Left ventricle myocardium inferior (tissue), 1 donor: ENCODE measurements at places on chromosomes 7 and 10. TPM values are rescaled to one million over a fixed set of nuclear protein-coding genes. Genes with fewer than 3 reads are reported as not detected.

- no peaks in the 10 kb centered on the region for H3K4me1 ChIP-seq
- DNase-seq = no peak
- no peaks in the 10 kb centered on the region for H3K36me3 ChIP-seq
Measured at GRCh38 chr10:65544756-65545155, 1381.1 kb upstream of the LRRTM3 start.

- H3K27me3 ChIP-seq = no peaks in the 10 kb centered on the region
- no peak overlapping the region for H3K27ac ChIP-seq
- peaks cover 5% of the 10 kb centered on the region for H3K36me3 ChIP-seq
- no peaks in the 10 kb centered on the region for H3K4me1 ChIP-seq
Measured at GRCh38 chr7:86904949-86905834, 154.3 kb downstream of the ELAPOR2 start.

- no peaks in the 10 kb centered on the region for H3K36me3 ChIP-seq
- H3K4me3 ChIP-seq = peak overlapping the region; percentile 15
- H3K27me3 ChIP-seq = no peaks in the 10 kb centered on the region
Measured at GRCh38 chr10:95517536-95518454, 43.4 kb downstream of the SORBS1 start.

DNA sequence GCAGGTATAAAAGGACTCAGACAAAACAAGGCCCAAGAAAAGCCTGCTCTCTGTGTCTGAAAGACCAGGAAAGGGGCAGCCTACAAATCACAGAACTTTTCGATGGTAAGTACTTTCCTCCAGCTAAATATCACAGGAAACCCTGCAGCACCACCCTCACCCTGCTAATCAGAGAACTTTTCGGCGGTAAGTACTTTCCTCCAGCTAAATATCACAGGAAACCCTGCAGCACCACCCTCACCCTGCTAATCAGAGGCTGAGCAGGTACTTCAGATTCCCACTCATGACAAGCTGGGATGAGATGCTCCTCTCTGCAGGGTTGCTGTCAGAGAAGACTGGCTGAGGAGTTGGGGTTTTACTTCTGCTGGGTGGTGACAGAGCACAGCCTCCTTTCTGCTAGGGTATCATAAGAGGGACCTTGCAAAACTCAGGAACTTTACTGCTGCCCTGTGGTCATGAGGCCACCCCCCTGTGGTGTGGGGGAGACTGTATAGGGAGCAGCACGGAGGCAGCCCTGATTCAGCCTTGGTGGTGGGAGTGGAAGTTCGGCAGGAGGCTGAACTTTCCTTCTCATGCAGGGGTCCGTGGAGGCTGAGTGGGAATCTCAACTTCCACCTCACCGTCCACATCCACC lies 7.2 kb downstream of the WDR37 start:
- peaks cover 7% of the 10 kb centered on the region for H3K36me3 ChIP-seq
- no peaks in the 10 kb centered on the region for H3K27me3 ChIP-seq
- peak overlapping the region; percentile 5 for H3K27ac ChIP-seq
- no peak for DNase-seq
- H3K4me1 ChIP-seq = peaks cover 64% of the 10 kb centered on the region

The OPN1SW gene
- not detected for total RNA-seq

The ABCB1 gene
- 1.0 TPM for total RNA-seq

The TUBAL3 gene
- total RNA-seq = 0.36 TPM
